Posterior vena cava (tissue), 2 donors: ENCODE measurements at places on chromosomes 12 and 14.

DNA sequence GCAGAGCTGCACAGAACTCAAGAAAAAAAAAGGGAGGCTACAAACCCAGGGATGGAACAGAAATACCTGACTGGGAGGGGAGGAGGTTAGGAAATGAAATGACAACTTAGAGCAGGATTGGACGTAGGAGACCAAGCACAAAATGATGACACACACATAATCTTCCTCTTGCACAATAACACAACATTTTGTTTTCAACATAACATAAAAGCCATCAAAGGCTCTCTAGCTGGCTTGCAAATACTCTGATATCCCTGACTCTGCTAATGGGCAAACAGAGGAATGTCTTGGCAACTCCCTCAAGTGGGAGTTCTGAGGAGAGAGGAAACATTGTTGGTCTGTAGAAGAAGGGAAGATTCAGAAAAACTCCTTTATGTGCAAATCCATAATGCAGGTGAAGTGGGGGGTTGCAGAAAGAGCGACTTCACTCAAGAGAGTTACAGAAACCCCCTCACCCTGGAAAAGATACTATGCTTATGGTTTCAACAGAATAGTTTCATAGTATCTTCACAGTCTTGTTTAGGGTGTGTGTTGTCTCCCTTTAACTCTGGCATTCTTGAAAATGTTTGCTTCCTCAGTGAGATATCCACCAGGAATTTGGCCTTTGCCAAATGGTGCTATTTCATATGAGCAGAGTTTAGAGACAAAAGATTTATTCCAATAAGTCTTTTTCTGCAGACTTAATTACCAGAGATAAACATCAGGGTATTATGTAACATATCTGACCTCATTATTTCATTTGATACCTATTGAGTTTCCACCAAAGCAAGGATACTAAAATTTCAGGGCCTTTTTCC lies 43.8 kb upstream of the LTBP2 start:
- DNase-seq: no peak

GRCh38 chr12:47834199-47834903 lies 14.6 kb upstream of the HDAC7 start:
- no peak for DNase-seq

- no peak for DNase-seq
These were observed 203.8 kb downstream of the CRADD start for GRCh38 chr12:93880853-93881522.

DNA sequence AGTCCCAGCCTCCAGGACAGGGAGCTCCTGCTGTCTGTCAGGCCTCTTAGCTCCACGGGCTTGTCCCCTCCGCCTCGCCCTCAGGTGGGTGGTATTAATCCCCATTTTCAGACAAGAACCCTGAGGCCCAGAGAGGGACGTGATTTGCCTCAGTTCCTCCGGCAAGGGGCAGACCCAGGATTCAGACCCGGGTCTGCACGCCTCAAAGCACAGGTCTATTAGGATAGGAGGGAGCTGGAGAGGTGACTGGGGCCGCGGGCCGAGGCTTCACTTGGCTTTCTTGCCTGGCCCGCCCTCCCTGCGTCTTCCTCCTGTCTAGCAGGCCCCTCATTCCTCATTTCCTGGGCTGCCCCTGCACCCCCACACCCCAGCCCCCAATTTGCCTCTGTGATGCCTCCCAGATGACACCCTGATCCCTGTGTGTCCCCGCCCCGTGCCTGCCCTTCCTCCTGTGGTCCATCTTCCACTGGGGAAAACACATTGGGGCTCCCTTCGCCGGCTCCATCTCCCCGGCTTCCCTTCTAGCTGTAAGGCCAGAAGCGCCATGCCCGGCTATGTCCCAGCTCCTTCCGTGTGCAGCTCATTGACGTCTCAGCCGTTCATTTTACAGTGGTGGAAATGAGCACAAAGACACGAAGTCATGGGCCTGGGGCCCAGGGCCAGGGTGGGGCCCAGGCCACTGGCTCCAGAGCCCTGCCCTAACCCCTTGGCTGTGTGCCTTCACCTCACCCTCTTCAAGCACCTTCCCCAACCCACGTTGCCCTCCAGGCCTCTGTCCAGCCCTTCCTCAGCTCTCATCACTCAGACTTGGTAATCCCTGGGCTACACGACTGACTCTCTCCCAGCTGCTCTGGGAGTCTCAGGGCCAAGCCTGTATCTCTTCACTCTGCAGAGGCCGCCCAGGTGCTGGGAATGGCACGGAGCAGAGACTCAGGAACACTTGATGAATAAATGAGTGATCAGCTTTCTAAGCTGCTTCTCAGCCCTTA lies 15.5 kb upstream of the CYP46A1 start:
- DNase-seq: no peak

GRCh38 chr12:74418573-74418972 lies 119.1 kb upstream of the ATXN7L3B start:
- DNase-seq: no peak
